CD4-positive, alpha-beta memory T cell (primary cell): ENCODE measurements at places on chromosomes 1 and 21. TPM values are rescaled to one million over a fixed set of nuclear protein-coding genes. Genes with fewer than 3 reads are reported as not detected.

SYT2 gene
- not detected for total RNA-seq

GRCh38 chr1:65728504-65728903 lies 64.2 kb upstream of the PDE4B start:
- no peak for DNase-seq

DNA sequence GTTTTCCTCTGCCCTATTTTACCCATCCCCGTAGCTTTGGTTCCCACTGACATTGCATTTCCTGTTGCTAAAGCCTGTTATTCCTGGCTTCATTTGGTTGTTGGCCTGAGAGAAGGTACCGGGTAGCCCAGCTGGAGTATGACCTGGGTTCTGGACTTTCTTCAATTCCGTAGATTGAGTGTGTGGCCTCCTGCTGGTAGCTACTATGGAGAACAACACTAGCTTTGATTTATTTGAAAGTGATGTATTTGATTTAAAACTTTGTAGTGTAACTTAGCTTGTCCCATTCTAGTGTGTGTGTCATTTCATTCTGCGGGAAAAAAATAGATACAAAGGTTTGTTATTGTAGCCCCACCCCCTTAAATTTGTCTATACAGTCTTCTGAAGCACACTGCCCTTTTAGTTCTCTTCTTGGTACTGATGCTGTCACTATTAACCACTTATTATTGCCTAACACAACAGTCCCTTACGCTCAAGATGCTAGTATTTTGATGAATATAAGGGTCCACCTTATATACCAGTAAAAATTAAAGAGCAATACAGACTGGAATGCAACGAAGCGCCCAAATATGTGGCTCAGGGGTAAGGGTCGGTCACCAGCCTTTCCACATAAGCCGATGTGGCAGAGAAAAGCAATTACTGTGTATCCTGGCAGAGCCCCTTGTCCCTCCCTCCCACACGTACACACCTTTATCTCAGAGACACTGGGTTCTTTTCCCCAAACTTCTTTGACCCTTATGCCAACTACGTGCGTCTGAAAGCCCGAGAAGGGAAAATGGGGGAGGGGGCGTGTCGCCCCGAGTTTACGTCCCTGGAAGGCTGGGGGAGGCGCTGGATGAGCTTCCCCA lies 643 bp upstream of the MOV10 start:
- peak; percentile 24 for DNase-seq

GRCh38 chr21:42512346-42513034 lies 1.2 kb upstream of the SLC37A1 start:
- no peak for DNase-seq

DNA sequence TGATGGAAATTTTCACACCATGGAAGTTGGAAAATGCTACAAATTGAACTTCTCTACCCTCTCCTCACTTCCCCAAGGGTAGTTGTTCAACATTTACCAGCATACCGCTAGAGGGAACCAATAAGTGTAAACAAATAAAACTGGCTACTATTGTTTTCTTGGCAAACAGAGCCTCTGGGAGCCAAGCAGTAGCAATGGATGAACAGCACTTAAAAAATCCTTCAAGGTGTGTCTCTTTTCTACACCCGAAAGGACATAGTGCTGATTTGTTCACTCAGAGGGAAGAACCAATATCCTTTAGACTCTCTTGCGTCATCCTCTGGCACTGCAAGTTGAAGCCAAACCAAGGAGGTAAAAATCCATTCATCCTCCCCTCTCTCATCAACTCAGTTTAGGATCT lies 161.5 kb downstream of the TBX15 start:
- DNase-seq = no peak

GRCh38 chr1:234539666-234540403 lies 60.9 kb upstream of the TARBP1 start:
- DNase-seq = no peak

GRCh38 chr1:20095564-20096434 lies 23.5 kb downstream of the PLA2G2D start:
- no peak for DNase-seq

GRCh38 chr1:12333036-12333785 lies 103.4 kb downstream of the VPS13D start:
- DNase-seq = no peak
